G401 (cell line): ENCODE measurements at places on chromosomes 16 and 17.

DNA sequence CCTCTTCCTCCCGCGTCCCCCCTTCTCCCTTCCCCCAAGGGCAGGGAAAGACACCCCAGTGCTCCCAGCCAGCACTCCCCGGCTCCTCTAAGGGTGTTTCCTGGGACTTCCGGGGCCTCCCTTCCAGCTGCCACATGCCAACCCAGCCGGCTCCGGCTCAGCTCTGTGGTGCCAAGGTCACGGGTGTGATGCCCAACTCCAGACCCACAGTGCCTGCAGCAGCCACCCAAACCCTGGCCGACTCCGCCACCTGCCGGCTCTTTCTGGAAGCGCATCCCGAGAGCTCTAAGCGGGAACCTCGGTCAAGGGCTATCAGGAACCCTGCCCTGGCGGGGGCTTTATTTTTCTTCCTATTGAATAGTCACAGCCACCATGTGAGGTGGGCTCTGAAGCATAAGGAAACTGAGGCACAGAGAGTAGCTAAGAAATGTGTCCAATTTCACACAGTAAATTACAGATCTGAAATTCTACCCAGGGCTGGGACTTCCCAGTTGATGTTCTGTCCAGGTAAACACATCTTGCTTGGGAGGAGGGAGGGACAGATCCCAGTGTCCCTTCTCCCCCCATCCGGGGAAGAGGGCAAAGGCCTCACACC, 3.3 kb upstream of the PPP1R1B start:
- DNase-seq: peak; percentile 86

DNA sequence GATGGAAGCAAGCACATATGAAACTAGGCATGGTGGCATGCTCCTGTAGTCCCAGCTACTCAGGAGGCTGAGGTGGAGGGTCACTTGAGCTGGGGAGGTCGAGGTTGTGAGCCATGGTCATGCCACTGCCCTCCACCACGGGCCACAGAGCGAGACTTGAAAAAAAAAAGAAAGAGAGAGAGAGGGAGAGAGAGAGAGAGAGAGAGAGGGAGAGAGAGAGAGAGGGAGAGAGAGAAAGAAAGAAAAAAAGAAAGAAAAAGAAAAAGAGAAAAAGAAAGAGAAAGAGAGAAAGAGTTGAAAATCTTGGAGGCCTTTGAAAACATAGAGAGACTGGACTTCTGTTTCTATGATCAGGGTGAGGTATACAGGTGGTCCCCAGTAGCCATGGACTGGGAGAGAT, 15.4 kb upstream of the ARL4D start:
- no peak for DNase-seq

GRCh38 chr16:73735018-73735417, 561.6 kb upstream of the PSMD7 start:
- no peak for DNase-seq

DNA sequence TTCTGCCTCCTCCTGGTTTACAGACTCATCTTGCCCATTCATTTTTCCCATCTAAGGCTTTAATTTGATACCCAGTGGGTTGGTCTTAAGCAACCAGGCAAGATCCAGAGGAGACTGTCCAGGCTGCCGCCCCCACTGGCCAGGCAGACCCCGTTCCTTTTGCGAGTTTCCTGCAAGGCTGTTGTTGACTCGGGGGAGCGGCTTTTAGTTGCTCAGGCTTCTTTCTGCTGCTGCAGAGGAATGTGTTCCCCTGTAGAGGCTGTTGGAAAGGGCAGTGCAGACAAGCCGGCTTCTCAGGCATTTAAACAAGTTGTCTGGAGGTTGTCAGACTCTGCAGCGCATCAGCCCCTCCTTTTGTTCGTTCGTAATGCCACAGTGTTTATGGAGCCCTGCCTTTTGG, 231.2 kb downstream of the PRKCA start:
- DNase-seq: peak; percentile 49

- DNase-seq: peak; percentile 56
Measured at GRCh38 chr17:38587947-38588787, 17.6 kb downstream of the SRCIN1 start.

GRCh38 chr16:56286809-56287208, 95.5 kb downstream of the GNAO1 start:
- DNase-seq: no peak

- DNase-seq: no peak
Measured at GRCh38 chr17:63151941-63152523, 186.0 kb downstream of the TANC2 start.

DNA sequence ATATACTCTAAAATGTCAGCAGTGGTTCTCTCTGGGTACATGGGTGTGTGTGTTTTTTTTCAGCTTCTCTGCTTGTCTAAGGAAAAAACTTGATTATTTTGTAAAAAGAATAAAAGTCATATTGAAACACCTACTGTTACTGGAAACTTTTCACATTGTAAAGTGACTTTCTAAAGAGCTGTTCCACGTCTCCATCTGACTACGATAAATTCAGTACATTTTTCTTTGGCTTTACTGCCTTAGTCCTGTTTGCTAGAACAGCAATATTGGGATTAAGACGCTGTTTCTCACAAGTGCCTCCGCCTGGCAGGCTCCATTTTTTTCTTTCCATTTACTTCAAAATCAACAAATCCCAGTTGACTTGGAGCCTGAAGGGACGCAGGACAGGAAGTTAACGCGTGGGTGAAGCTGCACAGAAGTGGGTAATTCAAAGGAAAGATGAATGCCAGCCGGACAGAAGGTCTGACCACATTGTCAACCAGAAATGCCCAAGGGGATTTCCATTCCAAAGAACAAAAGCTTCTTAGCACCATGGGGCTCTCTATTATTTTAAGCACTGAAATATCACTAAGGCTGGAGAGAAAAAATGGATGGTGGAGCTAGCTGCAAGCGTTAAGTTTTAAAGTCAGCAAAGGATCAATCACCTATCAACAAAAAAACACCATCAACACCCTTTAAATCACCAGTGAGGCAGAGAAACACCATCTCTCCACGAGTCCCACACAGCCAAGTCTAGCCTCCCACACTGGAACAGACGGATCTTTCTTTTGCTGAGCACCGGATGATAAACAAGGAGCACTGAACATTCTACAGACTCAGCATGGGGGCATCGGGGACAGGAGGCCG, 8.4 kb downstream of the GLOD4 start:
- DNase-seq: no peak

DNA sequence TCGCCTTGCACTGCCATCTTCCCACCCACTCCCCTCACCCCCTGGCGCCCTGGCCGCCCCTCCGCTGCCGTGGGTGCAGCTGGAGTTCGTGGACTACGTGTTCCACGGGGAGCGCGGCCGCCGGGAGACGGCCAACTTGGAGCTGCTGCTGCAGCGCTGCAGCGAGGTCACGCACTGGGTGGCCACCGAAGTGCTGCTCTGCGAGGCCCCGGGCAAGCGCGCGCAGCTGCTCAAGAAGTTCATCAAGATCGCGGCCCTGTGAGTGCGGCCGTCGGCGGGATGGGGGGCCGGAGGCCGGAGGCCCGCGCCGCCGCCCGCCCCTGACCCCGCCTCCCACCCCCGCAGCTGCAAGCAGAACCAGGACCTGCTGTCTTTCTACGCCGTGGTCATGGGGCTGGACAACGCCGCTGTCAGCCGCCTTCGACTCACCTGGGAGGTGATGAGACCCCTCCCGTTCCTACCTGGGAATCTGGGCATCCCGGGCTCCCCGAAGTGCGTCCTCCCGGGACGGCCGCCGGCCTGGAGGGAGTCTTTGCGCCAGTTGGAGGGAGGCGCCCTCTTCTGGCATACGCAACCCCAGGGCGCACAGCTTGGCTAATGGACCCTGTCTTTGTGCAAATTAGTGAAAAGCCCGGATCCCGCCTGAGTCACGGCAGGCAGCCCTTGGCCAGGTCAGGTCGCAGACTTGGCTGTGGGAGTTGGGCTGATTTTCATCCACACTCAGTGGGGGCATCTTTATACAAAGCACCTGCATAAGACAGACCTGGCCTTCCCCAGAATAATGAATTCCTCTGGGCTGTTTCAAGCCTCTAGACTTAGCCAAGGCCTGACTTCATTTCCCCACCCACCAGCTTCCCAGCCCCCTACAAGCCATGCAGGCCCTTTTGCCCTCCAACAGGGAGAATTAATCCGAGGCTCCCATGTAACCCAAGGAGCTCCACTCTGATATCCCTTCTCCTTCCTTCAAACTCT, 14.3 kb downstream of the RAPGEFL1 start:
- DNase-seq: peak; percentile 81

DNA sequence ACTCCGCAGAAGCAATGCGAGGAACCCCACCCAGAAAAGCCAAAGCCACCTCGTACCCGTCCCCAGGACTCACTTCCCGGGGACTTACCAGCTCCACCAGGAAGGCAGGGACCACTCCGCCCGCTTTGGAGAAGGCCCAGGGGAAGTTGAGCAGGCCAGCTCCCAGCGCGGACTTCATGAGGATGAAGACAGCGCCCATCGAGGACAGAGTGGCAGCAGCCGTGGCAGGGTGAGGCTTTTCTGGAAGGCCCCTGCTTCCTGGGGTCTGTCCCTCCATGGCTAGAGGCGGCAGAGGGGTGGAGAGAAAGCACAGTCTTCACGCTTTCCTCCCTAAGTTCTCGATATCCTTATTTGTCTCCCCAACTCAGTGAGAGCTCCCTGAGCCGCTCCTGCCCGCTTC, 714 bp downstream of the SLC38A8 start:
- DNase-seq: no peak

GRCh38 chr17:7258731-7259554, 3.3 kb downstream of the CLDN7 start:
- DNase-seq: no peak

- DNase-seq: no peak
Measured at GRCh38 chr16:10847176-10847575, 28.6 kb upstream of the TVP23A start.

GRCh38 chr17:81558941-81559806, 7.0 kb upstream of the FAAP100 start:
- no peak for DNase-seq

DNA sequence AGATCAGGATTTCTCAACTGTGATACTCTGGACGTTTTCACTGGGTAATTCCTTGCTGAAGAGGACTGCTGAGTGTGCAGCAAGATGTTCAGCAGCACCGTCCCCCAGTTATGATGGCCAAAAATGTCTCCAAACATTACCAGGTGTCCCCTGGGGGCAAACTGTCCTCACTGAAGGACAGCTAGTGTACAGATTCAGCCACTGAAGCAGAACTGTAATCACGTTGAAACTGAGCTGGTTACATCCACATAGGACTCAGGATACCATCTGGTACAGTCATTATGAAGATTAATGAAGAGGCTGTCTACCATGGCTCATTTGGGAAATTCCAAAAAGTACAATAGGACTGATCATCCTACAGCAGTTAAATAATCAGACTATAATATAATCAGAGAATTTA, 43.3 kb upstream of the GINS3 start:
- DNase-seq: peak; percentile 93

DNA sequence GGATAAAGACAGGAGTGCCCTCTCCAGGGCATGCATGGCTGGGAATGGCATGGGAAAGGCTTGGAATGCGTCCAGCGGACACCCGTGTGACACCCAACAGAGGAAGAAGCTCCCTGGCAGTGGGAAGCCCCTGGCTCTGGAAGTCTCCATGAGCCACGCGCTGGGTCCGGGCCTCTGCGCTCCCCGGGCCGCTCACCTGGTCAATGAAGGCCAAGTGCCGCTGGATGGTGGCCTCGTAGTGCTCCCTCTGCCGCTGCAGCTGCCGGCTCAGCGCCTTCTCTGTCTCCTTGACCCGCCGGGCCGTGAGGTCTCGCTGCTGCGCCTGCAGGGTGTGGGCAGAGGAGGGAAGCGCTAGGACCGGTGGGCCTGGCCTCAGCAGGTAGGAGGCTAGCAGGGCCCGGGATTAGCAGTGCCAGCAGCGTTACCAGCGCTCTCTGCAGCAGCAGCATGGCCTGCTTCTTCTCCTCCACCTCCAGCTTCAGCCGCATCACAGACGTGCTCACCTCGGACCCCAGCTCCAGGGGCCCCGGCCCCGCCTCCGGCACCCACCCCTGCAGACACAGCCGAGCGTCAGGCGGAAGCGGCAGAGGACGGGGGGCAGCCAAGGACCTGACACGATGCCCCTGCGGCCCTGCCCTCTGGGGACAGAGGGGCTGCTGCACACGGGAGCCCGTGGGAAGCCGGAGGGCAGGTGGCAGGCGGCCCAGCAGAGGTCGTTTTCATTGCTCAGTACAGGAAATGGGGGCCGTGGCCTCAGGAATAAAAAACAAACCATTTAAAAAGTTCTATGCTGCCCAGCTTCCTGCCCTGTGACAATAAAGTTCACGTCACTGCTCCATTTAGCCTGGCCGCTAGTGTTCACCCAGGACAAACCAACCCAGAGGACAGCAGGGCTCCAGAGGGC, 26.0 kb downstream of the CEP131 start:
- no peak for DNase-seq

- DNase-seq: no peak
Measured at GRCh38 chr16:64846966-64847365, 274.9 kb downstream of the CDH11 start.

DNA sequence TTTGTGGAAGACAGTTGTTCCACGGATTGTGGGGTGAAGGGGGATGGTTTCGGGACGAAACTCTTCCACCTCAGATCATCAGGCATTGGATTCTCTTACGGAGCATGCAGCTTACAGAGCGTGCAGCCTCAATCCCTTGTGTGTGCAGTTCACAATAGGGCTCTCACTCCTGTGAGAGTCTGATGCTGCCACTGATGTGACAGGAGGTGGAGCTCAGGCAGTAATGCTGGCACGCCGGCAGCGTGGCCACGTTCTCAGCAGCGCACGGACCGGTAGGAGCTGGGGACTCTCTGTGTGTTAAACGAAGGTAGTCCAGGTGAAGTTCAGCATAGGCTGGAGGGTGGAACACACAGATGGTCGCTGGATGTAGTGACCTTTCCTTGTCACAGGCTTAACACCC, 37.8 kb downstream of the SEC14L1 start:
- DNase-seq: peak; percentile 82

DNA sequence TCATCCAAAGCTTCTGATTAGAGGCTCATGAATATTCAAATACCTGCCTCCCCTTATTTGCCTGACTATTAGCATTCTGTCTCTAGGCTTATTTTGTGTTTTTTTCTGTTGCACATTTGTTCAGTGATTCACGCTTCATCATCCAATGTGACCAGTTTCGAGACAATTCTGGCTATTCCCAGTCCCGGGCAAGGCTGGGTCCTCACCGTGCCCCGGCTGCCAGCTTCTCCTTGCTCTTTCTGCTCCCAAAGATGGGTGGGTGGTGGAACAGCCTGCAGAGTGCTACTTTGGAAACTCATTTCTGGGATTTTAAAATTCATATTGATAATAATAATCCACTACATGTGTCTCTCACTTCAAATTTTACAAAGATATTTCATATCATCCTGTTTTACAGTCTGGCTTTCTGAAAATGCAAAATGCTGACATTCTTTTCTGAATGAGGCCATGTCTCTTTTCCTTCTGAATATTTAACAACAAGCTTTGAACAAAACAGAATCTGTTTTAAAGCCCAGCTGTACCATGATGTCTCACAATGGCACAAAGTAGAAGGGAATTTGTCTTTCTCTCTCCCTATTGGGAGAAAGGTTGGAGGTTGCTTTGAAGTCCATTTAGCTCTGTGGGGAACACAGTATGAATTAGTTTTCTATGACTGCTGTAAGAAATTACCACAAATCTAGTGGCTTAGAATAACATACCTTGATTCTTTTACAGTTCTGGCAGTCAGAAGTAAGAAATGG, 116.9 kb upstream of the CDH13 start:
- no peak for DNase-seq

GRCh38 chr16:24538756-24539294, 541 bp upstream of the RBBP6 start:
- no peak for DNase-seq

GRCh38 chr17:63358111-63358839, 87.8 kb downstream of the CYB561 start:
- no peak for DNase-seq

- peak; percentile 73 for DNase-seq
Measured at GRCh38 chr17:39547713-39548478, 59.8 kb downstream of the NEUROD2 start.

GRCh38 chr17:7633093-7633492, 3.2 kb downstream of the SHBG start:
- DNase-seq: no peak
